ENCODE measurements at places on chromosomes 16 and 17.

- no peak for DNase-seq
These were observed 28.2 kb downstream of the ITGAE start for GRCh38 chr17:3772764-3773163.

- no peak for DNase-seq
These were observed 14.9 kb upstream of the FASN start for GRCh38 chr17:82112914-82113311.

- DNase-seq = peak; percentile 61
These were observed 105.4 kb downstream of the TRIM37 start for GRCh38 chr17:59001158-59001814.

DNA sequence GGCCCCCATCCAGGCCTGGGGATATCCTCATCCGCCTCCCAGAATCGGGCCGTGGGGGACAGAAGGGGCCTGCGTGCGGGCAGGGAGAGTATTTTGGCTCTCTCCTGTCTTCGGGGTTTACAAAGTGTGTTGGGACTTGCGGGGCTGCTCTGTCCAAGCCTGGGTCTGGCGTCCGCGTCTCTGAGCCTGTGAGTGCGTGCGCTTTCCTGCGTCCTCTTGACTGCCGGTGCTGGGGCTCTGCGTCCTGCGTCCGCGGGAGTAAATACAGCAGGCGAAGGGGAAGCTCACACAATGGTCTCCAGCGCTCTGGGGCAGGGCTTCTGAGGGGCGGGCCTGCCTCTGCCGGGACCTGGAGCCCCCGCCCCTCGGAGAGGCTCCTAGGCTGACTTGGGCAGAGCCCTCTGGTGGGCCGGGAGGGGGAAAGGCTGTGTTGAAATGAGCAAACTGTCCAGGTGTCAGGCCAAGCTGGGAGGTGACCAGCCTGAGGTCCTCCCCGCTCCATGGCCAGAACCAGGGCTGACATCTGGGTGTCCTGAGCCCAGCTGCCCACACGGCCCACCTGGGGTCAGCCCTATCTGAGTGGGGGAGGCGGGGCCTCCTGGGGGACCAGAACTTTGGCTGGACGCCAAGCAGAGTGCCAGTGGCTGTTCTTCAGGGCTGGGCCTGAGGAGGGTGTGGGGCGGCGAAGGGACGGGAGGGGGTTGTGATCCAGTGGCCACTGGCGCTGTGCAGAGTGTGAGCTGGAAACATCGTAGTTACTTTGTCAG is 233.6 kb downstream of the SEC14L1 start:
- peak; percentile 85 for DNase-seq

DNA sequence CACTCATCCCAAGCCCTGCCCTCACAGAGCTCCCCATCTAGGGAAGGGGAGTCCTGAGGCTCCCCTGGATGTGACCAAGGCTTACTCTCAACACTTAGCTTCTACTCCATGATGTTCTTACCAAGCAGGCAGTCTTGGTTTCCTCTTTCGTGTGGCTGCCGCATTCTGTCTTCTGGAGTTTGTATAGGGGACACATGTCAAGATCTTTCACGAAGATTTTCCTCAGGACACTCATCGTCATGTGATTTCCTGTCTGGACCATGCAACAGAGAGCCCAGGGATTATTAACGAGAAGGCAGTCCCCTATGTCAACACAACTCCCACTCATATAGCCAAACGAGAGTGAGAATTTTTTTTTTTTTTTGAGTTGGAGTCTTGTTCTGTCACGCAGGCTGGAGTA is 10.4 kb downstream of the PRSS54 start:
- no peak for DNase-seq

DNA sequence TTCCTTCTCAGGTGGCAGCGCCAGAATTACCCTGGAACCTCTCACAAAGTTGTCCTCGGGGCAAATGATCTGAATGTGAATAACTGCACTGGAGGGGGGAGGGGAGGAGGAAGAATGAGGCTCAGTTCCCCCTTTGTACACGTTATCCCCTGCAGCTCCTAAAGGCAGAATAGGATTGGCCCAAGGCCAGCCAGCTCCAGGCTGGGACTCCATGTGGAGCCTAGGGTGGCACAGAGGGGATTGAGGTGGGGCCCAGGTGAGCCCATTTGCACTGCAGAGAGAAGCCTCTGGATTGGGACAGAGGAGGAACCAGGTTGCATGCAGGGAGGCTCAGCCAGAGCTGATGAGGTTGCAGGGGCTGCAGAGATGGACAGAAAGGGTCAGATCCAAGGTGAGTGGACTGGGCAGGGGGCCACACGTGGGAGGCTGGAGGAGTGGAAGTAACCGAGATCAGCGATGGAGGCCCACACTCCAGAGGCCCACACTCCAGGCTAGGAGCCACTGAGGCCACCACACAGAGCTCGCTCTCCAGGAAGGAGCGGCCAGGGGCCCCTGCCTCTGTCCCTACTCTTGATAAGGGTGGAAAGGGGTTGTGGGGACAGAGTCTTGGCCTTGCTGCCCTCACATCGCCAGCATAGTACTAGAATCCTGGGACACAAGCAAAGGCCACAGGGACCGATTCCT is 78.6 kb downstream of the RBFOX3 start:
- no peak for DNase-seq

GRCh38 chr17:45289301-45290268 is 27.2 kb downstream of the MAP3K14 start:
- DNase-seq = no peak

- no peak for DNase-seq
These were observed 26.6 kb downstream of the GOSR2 start for GRCh38 chr17:46949291-46950174.

DNA sequence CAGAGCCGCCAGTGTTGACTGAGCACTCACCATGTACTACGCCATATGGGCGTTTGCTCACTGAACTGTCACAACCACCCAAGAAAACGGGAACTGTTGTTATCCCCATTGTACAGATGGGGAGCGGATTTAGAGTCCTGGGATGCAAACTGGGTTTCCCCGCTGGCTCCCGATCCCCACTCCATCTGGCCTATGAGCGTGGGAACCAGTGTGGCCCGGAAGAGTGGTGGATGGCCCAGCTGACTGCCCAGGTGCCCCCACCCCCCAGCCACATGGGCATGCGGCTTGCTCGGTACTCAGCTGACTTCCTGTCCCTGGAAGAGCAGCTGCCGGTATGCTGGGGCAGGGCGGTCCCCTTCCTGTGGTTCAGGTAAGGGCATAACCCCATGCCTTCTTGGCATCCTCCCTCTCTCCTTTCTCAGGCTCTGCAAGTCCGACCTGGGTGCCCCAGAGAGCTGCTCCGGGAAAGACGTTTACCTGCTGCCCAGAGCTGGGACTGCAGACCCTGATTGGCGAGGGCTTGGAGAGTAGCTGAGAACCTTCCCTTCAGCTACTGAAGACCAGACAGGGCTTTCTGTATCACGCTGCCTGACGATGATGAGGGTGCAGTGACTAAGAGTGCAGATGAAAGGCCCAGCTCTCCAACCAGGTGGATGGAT is 16.2 kb downstream of the SOCS3 start:
- no peak for DNase-seq

GRCh38 chr16:53775821-53776431 is 72.0 kb downstream of the FTO start:
- peak; percentile 90 for DNase-seq

DNA sequence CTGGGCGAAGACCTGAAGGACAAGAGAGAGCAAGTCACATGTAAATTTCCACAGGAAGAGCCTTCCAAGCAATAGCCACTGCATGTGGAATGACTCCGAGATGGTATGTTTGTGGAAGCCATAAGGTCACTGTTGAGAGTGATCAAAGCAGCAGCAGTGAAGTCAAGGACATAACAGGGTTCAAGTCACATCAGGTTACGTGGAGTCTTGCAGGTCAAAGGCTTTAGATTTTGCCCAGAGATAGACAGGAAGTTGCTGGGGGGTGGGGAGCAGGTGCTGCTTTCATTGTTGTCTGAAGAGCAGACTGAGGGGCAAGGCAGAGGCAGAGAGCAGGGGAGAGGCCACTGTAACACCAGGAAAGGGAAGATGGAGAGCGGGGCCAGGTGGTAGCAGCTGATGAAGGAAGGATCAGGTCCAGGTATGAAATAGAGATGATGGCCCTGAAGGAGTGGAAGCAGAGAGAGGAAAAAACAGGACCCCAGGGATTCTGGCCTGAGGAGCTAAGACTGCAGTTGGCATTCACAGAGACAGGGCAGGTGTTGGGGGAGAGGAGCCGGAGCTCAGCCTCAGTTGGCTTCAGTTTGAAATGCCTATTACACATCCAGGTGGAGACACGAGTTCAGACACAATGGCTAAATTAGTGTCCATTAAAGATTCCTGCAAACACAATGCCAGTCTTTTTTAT is 129.3 kb upstream of the AXIN2 start:
- DNase-seq = no peak

DNA sequence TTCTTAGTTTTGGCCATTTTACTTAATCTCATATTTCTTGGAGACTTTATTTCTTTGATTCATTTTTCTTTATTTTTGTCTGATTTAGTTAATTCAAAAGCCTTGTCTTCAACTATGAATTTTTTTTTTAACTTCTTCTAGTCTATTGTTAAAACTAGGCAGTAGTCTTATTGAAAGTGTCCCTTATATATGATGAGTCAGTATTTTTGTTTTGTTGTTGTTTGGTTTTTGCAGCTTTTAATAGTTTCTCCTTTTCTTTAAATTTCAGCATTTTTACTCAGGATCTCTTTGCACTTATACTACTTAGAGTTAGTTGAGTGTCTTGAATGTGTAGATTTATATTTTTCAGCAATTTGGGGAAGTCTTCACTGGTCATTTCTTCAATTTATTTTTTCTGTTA is 758.5 kb upstream of the CDH8 start:
- DNase-seq = no peak

Data from astrocyte of the spinal cord (primary cell).